ENCODE measurements at places on chromosomes 12 and 14. TPM values are rescaled to one million over a fixed set of nuclear protein-coding genes. Genes with fewer than 3 reads are reported as not detected.

Gene PKP2
- 0.12 TPM for total RNA-seq

Gene OR4K13
- not detected for total RNA-seq

Gene PSME1
- total RNA-seq, result 121 TPM

Gene SPTB
- under 0.01 TPM for total RNA-seq

Gene OAS1
- 0.33 TPM for total RNA-seq

Gene MYF6
- total RNA-seq, result 0.11 TPM

Gene DAD1
- total RNA-seq, result 233 TPM

Gene SLCO1B1
- total RNA-seq, result not detected

Gene VRTN
- not detected for total RNA-seq

Gene ZNF385A
- 1.2 TPM for total RNA-seq

Gene POTEG
- not detected for total RNA-seq

Gene CLMN
- 0.22 TPM for total RNA-seq

Gene RTN1
- 0.12 TPM for total RNA-seq

Gene AMN
- 0.22 TPM for total RNA-seq

Gene ADSS1
- total RNA-seq, result 2.6 TPM

Gene LTB4R2
- 3.8 TPM for total RNA-seq

Gene BICDL1
- total RNA-seq, result 0.11 TPM

Gene CYP27B1
- total RNA-seq, result 0.55 TPM

Gene MUCL1
- not detected for total RNA-seq

Gene LALBA
- total RNA-seq, result not detected

Gene CPNE6
- not detected for total RNA-seq

Gene DYNLL1
- 322 TPM for total RNA-seq

Gene SLC48A1
- total RNA-seq, result 15.5 TPM

Gene KRT83
- total RNA-seq, result not detected

Gene MFAP5
- 5.8 TPM for total RNA-seq

Gene CD69
- 0.11 TPM for total RNA-seq

Gene HPD
- total RNA-seq, result 0.12 TPM

Gene BIN2
- total RNA-seq, result not detected

Gene TRIM9
- total RNA-seq, result 0.62 TPM

Gene TIMELESS
- 31.5 TPM for total RNA-seq

Gene SYT1
- total RNA-seq, result 2.3 TPM

Gene IFNG-AS1
- total RNA-seq, result not detected

Gene PRICKLE1
- 15.1 TPM for total RNA-seq

Gene BAZ2A
- total RNA-seq, result 20.9 TPM

Gene GPX2
- not detected for total RNA-seq

Gene ADAMTS20
- not detected for total RNA-seq

Gene CEP290
- total RNA-seq, result 36.9 TPM

Gene FANCM
- total RNA-seq, result 6.2 TPM

Gene TAS2R42
- not detected for total RNA-seq

Gene PMEL
- total RNA-seq, result 1.5 TPM

Gene NDUFA12
- total RNA-seq, result 96.0 TPM

Gene OR6C74
- total RNA-seq, result not detected

Gene CLEC2D
- total RNA-seq, result 5.4 TPM

Gene KRT72
- total RNA-seq, result not detected

Gene FAM186B
- 0.22 TPM for total RNA-seq

Gene LRRC10
- total RNA-seq, result not detected

Gene C2CD5
- 28.8 TPM for total RNA-seq

Gene SLCO1A2
- not detected for total RNA-seq

Gene NIN
- total RNA-seq, result 48.7 TPM

Gene DNAI7
- total RNA-seq, result 0.11 TPM

Gene TMPRSS12
- not detected for total RNA-seq

Gene CACNA1C
- 3.1 TPM for total RNA-seq

Gene JAG2
- 0.66 TPM for total RNA-seq

Gene KRT75
- not detected for total RNA-seq

Gene HOXC5
- total RNA-seq, result not detected
